SK-MEL-5 (cell line): ENCODE measurements at places on chromosomes 1 and 21.
A peak's percentile ranks its signal among the peaks of the same experiment; 100 is the strongest.

- no peak for DNase-seq
Measured at GRCh38 chr1:185388346-185388745, 71.3 kb upstream of the IVNS1ABP start.

GRCh38 chr1:74429580-74429979 lies 82.8 kb downstream of the LRRC53 start:
- DNase-seq = no peak

- no peak for DNase-seq
Measured at GRCh38 chr1:209672705-209673630, 2.2 kb upstream of the G0S2 start.

DNA sequence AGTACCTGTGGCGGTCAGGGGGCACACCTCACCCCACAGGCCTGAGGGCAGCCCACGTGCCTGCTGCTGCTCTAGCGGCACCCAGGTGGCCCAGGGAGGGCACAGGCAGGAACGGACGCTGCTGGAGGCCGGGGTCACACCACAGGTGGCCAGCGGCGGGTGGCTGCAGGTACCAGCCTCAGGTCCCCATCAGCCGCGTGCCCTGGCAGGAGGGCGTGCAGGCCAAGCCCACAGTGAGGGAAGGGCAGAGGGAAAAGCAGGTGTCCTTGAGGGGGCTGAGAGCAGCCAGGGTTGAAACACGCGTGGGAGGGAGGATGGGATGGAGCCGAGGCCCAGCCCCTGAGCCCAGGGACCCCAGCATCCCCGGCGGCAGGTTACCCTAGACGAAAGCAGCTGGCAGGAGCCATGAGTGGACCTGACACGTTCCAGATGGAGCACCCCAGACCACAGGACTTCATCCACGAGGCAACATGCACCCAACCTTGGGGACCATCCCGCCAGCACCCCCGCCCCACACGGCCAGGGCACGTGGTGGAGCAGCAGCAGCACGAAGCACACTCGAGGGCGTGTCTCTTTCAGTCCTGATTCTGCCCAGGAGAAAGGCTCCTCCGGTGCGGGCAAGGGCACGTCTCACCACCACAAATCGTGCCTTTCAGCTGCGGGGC lies 3.7 kb downstream of the SLC19A1 start:
- no peak for DNase-seq

DNA sequence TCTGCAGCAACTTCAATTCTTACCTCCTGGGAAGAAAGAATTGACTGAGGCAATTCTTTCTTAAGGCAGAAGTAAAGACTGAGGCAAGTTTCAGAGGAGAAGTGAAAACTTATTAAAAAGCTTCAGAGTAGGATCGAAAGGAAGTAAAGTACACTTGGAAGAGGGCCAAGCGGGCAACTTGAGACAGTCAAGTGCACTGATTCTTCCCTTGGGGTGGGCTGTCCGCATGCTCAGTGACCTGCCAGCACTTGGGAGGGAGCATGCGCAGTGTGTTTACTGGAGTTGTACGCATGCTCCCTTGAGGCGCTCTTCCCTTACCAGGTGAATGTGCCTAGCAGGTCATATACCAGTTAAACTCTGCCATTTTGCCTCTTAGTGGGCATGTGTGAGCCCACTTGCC lies 55.3 kb upstream of the NBPF3 start:
- no peak for DNase-seq

GRCh38 chr1:230074270-230074669 lies 7.2 kb downstream of the GALNT2 start:
- no peak for DNase-seq

GRCh38 chr1:67879485-67879884 lies 46.2 kb upstream of the GNG12 start:
- DNase-seq = no peak

DNA sequence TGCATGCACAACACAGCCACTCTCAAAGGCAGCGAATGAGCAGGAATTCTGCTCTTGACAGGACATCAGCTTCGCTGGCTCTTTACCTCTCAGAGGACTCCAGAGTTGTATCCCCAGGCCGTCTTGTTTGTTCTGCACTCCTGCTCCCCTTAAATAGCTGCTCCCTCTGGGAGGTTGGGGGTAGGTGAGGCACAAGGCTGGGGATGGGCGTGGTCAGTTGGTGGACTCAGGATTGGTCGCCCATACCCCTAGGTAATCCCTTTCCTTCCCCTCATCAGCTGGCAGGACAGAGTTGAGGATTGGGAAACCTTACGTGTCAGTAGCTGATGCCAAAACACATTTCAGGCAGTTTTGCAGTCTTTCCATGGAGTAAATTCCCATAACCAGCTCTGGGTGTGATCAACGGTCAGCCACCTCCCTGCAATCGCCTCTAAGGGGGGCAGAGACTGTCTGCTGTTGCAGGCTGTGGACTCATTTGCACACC lies at the start of gene PLA2G2A:
PLA2G2A (minus strand) TSS at position 125 of the 484 bp plus-strand sequence. CDS start 845 bp downstream, outside the sequence.
- no peak for DNase-seq

DNA sequence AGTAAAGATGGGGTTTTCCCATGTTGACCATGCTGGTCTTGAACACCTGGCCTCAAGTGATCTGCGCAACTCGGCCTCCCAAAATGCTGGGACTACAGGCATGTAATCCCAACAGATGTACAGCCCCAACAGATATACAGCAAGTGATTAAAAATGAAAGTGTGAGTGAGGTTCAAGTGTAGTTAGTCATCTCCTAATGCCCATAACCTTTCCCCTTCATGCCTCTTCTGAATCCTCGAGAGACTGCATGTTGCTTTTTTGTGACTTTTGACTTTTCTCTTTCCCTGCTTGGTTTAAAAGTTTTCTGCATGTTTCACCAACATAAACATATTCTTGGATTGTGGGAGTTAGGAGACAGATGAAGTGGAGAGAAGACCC lies 31.2 kb downstream of the KCNK2 start:
- no peak for DNase-seq

DNA sequence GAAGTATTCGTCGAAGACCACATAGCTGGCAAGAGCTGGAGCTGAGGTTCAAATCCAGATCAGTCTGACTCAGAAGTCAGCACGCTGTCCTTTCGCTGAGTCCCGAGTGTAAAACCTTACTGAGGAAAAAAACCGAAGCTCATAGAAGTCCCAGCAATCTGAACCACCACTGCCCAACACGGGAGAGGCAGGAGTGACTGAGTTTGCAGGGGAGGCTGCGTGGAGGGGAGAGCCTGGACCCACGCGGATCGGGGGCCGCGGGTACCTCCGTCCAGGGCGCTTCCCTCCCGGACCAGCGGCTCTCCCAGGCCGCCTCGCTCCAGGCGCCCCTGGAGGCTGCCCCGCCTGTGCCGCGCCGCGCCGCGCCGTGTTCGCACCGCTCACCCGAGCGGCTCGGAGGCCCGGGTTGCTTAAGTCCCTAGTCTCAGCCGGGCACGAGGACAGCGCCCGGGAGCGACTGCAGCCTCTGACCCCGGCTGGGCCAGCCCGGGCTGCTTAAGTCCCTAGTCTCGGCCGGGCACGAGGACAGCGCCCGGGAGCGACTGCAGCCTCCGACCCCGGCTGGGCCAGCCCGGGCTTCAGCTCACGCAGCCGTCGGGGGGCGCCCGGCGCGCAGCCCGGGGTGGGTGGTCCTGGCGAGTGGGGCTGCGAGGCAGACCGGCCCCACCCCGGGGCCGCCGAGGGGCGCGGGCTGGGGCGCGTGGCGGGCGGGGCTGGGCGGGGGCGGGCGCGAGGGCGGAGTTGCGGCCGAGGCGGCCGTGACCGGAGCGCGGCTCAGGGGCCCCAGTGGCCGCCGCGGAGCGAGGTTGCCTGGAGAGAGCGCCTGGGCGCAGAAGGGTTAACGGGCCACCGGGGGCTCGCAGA lies at the start of gene ADAMTSL4:
ADAMTSL4 (plus strand) TSS at position 777 of the 864 bp plus-strand sequence. CDS start 2,881 bp downstream, outside the sequence.
- peak; percentile 47 for DNase-seq

GRCh38 chr1:168079761-168080160 lies 57.0 kb downstream of the GPR161 start:
- no peak for DNase-seq

DNA sequence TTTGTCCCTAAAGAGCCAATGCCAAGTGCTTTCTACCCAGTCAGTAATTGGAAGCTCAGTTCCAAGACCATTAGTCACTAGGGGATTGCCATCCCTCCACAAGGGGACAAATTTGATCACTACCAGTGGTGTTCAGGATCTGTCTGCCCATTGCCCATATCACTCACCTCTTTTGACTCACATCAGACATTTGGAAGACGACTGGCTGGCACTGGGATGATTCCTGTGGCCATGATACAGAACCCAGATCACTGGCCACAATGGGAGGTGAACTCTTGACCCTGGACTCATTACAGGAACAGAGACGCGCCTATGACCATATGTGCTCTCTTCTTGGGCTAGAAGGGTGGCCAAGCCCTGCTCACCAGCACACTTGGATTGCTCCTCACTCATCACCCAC lies 71.0 kb downstream of the COLGALT2 start:
- DNase-seq = no peak

DNA sequence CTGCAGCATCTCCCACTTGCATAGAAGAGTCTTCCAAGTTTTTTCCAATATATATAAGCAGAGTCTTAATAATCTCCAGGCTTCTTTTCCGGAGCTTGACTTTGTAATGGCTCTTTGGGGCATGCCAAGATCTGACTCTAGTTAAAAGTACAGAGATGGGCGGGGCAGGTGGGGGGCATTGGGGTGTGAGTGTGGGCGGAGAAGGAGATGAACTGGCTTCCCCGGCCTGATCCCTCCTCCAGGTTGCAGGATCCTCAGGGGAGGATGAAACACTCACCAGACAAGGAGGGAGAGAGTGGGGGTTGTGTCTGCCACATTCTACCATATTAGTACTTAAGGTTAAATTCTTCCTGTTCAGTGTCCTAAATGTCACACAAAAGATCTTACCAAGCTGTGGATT lies 23.0 kb downstream of the S100A10 start:
- DNase-seq = no peak

GRCh38 chr21:19547951-19548840 lies 1144.6 kb upstream of the TMPRSS15 start:
- no peak for DNase-seq

GRCh38 chr1:3402258-3403010 lies 52.0 kb upstream of the ARHGEF16 start:
- DNase-seq = no peak

DNA sequence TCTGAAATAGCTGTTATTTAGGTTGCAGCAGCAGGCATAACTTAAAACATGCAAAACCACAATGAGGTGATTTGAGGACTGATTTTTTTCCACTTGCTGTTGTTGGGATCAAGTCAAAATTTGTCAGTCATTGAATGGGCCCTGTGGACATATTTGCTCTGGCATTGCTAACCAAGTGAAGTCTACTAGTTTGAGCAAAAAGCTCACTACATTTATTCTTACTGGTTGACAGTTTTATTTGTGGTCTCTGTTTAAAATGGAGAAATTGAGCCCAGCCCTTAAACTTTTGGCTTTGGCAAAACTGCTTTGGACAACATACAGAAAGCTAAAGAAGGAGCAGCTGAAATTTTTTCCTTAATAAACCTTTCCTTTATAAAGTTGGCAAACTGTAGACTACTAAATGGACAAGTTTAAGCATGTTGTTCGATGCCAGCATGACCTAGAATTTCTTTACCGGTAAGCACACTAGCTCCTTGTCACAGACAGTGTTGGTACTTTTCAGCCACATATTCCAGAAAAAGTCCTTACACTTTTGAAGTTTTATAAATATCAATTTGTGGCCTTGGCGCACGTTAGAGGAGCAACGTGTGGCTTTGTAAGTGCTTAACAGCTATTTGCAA lies 234.6 kb downstream of the USP25 start:
- DNase-seq = no peak

GRCh38 chr1:158067662-158068061 lies 74.2 kb downstream of the KIRREL1 start:
- DNase-seq = no peak

- no peak for DNase-seq
Measured at GRCh38 chr1:94974824-94975223, 47.9 kb upstream of the CNN3 start.

DNA sequence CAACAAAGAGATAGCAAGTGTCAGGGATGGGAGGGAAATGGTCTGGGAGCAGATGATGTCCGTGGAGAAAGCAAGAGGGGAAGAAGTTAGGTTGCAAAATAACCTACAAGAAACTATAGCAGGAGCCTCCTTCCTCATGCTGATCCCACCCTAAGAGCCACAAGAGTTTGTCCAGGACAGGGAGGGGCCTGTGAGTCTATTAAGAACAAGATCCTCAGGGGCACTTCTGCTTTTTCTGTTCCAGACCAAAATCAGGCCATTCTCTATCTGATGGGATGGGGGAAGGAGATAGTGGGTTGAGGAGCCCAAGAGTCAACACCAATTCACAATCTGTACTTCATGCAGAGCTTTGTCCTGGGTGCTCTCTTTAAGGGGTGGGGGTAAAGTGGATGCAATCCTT lies 7.7 kb upstream of the ATP1A4 start:
- DNase-seq = no peak

GRCh38 chr1:9061252-9061960 lies 8.0 kb downstream of the SLC2A5 start:
- DNase-seq = no peak

- DNase-seq = no peak
Measured at GRCh38 chr21:46608672-46609111, 3.8 kb upstream of the S100B start.

GRCh38 chr1:102336602-102337001 lies 339.9 kb upstream of the OLFM3 start:
- DNase-seq = no peak

DNA sequence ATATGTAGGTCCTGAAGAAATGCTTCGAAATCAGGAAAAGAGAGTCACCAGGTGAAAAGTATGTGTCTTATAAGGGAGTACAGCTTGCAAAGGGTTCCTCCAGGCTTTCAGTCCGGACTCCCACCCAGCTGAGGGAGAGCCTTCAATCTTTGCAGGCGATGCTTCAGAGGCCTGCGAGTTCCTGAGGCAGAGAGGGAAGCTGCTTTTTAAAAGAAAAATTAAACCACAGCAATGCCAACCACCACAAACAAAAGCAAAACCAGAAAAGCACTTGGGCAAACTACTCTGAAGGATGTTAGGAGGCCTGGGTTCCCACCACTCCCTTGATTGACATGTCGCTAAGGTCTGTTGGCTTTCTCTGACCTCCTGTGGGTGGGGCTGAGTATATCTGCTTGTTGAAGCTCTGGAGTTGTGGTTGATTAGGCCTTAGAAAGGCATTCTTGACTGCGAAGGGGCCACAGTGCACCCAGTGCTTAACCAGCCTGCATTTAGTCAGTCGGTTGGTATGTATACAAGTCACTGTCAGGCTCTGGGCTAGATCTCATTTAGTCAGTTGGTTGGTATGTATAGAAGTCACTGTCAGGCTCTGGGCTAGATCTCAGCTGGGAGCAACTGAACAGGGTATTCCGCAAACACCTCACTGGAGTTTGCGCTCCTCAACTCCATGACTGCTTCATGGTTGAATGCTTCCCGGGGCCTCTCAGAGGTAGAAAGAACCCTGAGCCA lies 1.2 kb downstream of the NIPAL3 start:
- no peak for DNase-seq

- DNase-seq = no peak
Measured at GRCh38 chr1:93740601-93741031, 59.0 kb upstream of the BCAR3 start.

DNA sequence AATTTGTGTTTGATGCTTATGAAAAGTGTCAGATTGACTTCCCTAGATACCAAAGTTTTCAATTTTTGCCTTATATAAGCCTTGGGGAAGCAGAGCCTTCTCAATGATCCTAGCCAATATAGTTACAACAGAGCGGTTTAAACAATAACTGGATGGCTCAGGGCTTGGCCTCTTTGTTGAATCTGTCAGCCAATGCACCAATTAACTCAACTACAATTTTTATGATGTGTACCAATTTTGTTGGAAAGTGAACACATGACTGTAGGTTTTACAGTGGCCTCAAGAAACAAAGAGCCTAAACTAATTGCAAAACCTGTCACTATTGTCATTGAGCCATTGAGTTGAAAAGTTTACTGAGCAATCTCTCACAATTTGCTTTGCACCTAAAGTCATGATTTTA lies 71.6 kb upstream of the RGS18 start:
- no peak for DNase-seq
